ENCODE measurements at places on chromosomes 2 and 18.

- DNase-seq, result no peak
These were observed 367.2 kb downstream of the MTX2 start for GRCh38 chr2:176636401-176636800.

- DNase-seq, result no peak
These were observed 501.8 kb upstream of the SALL3 start for GRCh38 chr18:78477840-78478239.

DNA sequence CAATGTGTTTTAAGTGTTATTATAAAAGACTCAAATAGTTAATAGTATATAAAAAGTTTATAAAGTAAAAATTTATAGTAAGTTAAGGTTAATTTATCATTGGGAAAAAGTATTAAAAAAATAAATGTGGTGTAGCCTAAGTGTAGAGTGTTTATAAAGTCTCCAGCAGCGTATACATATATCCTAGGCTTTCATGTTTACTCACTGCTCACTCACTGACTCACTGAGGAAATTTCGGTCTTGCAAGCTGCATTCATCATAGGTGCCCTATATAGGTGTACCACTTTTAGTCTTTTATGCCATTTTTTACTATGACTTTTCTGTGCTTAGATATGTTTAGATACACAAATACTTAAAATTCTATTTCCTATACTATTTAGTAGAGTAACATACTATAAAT lies 866.0 kb downstream of the CBLN2 start:
- DNase-seq, result no peak

DNA sequence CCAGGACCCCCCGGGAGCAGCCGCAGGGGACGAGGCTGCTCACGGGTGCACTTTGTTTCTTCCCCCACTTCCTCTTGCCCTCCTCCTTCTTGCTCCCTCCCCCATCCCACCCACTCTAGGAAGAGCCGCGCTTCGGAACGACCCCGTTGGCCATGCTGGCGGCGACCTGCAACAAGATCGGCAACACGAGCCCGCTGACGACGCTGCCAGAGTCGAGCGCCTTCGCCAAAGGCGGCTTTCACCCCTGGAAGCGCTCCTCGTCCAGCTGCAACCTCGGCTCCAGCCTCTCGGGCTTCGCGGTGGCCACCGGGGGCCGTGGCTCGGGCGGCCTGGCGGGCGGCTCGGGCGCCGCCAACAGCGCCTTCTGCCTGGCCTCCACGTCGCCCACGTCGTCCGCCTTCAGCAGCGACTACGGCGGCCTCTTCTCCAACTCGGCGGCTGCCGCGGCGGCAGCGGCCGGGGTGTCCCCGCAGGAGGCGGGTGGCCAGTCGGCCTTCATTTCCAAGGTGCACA lies 1.3 kb downstream of the SP9 start:
- DNase-seq, result no peak

DNA sequence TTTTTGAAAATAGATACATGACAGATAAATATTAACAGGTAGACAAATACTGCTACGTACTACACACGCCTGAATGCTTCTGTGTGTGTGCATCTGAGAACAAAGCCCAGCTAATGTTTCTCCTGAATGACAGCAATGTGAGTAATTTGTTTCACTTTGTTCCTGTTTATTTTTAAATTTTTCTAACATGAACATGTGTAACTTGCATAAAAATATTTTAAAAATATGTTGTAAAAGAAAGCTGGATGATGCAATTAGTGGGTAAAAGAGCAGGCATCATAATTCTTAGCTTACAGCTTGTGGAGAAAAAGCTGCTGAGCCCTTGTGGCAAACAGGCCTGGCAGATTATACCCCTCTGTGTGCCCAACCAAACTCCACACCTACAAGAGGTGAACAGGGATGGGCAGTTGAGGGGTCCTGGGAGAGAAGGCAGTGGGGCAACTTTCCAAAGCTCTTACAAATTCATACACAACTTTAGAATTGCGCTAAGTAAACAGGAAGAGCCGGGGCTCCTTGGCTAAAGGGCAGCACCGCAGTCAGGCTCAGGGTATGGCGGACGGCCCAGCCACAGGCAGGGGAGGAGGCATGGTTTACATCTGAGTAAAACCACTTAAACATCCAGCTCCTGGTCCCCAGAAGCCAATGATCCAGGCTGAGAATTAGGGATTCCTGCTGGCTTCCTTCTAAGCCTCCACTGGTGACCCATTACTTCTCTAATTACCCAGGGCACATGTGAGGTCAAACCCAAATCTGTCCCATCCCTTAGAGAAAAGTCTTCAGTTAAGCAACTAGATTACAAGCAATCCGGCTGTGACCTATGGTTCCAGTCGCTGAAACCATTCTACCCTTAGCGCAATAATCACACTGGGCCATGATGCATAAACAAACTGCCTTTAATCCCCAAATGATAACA lies 14.0 kb downstream of the PXDN start:
- DNase-seq, result peak; percentile 92

DNA sequence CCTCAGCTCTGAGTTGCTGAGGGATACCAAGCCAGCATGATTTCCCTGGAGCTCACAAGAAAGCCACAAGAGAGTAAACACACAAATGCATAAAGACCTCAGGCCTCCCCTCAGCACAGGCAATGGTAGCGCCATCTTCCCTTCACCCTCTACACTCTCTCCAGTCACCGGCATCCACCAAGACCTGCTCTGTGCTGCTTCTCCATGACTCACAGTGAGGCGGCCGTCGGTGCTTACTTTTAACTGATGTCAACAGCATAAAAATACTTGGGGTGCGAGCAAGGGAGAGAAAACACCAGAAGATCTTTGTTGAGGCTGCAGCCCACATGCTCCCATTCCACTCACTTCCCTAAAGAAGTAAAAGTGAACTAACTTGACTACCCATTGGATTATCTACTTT lies 46.7 kb downstream of the L3MBTL4 start:
- no peak for DNase-seq

- DNase-seq, result no peak
These were observed 289.6 kb upstream of the ZNF804A start for GRCh38 chr2:184308706-184309105.

- no peak for DNase-seq
These were observed 75.9 kb downstream of the TMEM131 start for GRCh38 chr2:97919858-97920257.

DNA sequence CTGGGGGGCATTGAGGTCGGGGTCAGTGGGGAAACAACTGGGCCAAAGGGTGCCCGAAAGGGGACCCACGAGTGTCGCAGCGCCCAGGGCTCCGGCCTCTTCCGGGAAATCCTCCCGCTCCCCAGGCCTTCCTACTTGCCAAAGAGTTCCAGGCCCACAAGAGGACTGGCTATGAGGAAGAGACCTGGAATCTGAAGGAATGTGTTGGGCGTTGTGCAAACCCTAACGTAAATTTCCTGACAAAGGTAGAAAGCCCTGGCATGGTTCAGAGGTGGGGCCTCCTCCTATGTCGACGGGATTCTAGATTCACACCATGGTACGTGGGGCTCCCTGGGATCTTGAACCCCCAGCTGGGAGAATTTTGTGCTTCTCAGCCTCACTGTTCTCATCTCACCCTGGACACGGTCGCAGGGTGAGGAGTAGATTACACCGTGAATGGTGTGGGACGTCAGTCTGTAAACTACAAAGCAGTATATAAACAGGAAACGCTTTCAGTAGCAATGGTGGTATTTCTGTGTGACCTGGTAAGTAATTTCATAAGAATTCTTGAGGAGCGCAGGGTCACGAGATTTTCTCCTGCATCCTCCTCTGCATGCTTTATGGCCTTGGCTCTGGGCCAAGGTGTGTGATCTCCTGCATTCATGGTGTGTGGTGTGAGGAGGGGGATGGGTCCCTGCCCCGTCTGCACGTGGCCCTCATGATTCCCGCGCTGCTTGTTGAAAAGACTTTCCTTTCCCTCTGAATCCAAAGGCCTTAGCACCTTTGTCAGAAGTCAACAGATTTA lies 868 bp downstream of the HSBP1L1 start:
- DNase-seq, result peak; percentile 66

- no peak for DNase-seq
These were observed 212.0 kb upstream of the NABP1 start for GRCh38 chr2:191465766-191466420.

GRCh38 chr2:96524482-96525210 lies 11.9 kb upstream of the ARID5A start:
- no peak for DNase-seq

- peak; percentile 97 for DNase-seq
These were observed 14.6 kb downstream of the TMSB10 start for GRCh38 chr2:84919885-84920580.

DNA sequence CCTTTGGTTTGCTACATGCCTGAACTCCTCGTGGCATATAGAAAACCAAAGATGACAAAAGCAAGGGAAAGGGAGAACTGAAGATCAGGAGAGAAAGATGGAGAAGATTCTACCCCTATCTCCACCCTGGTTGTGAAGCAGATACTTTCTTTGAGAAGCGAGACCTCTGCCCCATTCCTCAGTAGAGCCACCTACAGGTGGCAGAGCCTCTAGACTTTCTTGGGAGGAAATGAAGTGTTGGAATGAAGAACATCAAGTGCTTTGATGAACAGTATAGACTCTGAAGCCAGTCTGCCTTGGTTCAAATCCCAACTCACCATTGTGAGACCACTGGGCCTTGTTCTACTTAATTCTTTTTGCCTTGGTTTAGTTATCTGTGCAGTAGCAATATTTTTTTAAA lies 348.8 kb upstream of the ETAA1 start:
- no peak for DNase-seq
